Chondrocyte (in vitro differentiated cells): ENCODE measurements at places on chromosomes 2 and 18. TPM values are rescaled to one million over a fixed set of nuclear protein-coding genes. Genes with fewer than 3 reads are reported as not detected.

MAP3K19 gene
- total RNA-seq = not detected in 3 replicates

GRCh38 chr18:26992926-26993325 is 127.4 kb upstream of the AQP4 start:
- no peak overlapping the region for H3K4me3 ChIP-seq
- DNase-seq = no peak
- peaks cover 2% of the 10 kb centered on the region for H3K36me3 ChIP-seq
- peaks cover 4% of the 10 kb centered on the region for H3K27me3 ChIP-seq
- peaks cover 4% of the 10 kb centered on the region for H3K4me1 ChIP-seq

VWC2L gene
- total RNA-seq = not detected in 3 replicates

DNA sequence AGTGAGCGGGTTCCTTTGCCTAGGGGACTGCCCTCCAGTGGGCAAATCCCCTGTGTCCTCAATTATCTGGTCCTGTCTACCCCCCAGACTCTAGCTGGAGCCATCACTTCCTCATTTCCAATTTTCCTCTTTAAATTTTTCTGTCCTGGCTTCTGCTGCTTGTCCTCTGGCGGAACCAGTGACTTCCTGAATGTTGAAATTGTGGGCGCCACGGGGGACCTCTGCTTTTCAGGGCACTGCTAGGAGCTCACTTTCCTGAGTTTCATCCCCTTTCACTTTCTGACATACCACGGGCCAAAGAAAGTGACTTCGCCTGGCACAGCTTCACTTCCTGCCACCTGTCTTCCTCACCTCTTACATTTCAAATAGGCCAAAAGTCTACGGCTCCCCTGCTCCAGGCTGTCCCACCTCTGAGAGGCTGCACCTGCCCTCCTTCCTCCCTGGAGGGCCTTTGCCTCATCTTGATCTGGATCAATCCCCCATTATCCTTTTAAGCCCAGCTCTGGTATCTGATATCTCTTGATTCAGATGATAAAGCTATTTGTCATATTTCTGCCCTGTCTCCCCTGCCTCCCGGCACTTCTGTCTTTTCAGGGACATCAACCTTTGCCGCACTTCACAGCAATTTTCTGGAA is 1.4 kb upstream of the MARCO start:
- H3K4me1 ChIP-seq = no peaks in the 10 kb centered on the region
- H3K27ac ChIP-seq = no peak overlapping the region
- no peaks in the 10 kb centered on the region for H3K36me3 ChIP-seq

DNA sequence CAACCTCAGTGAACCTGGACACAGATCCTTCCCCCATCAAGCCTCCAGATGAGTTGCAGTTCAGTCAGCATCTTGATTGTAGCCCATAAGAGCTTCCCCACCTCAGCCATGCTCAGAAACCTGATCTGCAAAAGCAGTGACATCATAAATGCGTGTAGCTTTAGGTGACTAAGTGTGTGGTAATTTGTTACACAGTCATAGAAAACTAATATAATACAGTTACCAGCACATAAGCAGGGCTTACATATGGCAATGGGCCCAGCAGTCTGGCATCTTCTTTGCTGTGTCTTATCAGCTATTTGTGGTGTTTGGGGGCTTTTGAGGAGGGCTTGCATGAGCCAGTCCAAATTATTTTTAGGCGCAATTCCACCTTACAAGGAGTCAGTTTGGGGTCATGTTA is 807.0 kb downstream of the SLC4A3 start:
- no peak for DNase-seq
- no peak overlapping the region for H3K4me3 ChIP-seq
- H3K36me3 ChIP-seq = no peaks in the 10 kb centered on the region
- H3K27ac ChIP-seq = no peak overlapping the region
- no peaks in the 10 kb centered on the region for H3K4me1 ChIP-seq

KLHL30 gene
- 12.2 to 25.6 TPM (median 24.4 TPM) in 3 replicates for total RNA-seq

GRCh38 chr2:112340475-112341267 is 65.3 kb downstream of the ZC3H6 start:
- no peak for DNase-seq
- no peaks in the 10 kb centered on the region for H3K36me3 ChIP-seq
- no peaks in the 10 kb centered on the region for H3K27me3 ChIP-seq
- no peak overlapping the region for H3K4me3 ChIP-seq
- H3K4me1 ChIP-seq = no peaks in the 10 kb centered on the region
- H3K27ac ChIP-seq = no peak overlapping the region

GRCh38 chr2:130896813-130897212 is 60.1 kb downstream of the ARHGEF4 start:
- H3K4me3 ChIP-seq = no peak overlapping the region
- no peak overlapping the region for H3K27ac ChIP-seq
- H3K36me3 ChIP-seq = no peaks in the 10 kb centered on the region
- H3K27me3 ChIP-seq = peaks cover 29% of the 10 kb centered on the region
- no peaks in the 10 kb centered on the region for H3K4me1 ChIP-seq

SULT1C2 gene
- 0.27 to 0.29 TPM (median 0.28 TPM) in 3 replicates for total RNA-seq

- no peak overlapping the region for H3K27ac ChIP-seq
- no peaks in the 10 kb centered on the region for H3K36me3 ChIP-seq
- no peak overlapping the region for H3K4me3 ChIP-seq
Measured at GRCh38 chr2:20523073-20523798, 76.4 kb downstream of the RHOB start.

DNA sequence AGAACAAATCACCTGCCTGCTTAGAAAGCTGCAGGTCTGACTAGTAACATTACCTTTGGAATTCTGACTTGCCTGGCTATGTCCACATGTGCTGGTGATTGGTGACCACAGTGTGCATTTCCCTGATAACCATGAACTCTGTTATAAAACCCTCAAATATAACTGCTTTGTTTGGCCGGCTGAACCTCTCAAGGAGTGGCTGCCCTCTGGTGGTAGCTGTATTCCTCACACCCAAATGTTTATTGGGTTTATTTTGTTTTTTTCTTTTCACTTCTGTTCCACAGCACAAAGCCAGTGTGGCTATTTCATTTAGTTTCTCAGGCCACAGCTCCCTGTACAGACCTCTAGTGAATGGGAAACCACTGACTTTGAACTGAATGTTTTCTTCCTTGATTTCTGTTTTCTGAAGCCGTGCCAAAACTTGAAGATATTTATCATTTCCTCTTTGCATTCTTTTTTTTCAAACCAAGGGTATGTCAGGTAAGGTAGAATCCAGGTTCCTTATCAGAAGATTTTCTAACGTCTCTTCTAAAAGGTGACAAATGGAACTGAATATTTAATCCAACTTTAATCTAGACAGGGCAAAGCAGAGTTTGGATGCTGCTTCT is 549.0 kb upstream of the VRK2 start:
- H3K4me1 ChIP-seq = no peaks in the 10 kb centered on the region
- H3K4me3 ChIP-seq = no peak overlapping the region
- no peak overlapping the region for H3K27ac ChIP-seq
- no peaks in the 10 kb centered on the region for H3K36me3 ChIP-seq
- peaks cover 28% of the 10 kb centered on the region for H3K27me3 ChIP-seq
- DNase-seq = no peak

FSHR gene
- total RNA-seq = not detected in 3 replicates

SKOR2 gene
- not detected in 3 replicates for total RNA-seq

MSTN gene
- 0.44 to 0.99 TPM (median 0.45 TPM) in 3 replicates for total RNA-seq

CIB4 gene
- not detected in 3 replicates for total RNA-seq

GRCh38 chr2:66389651-66390131 is 45.2 kb upstream of the MEIS1 start:
- peaks cover 2% of the 10 kb centered on the region for H3K36me3 ChIP-seq
- peaks cover 3% of the 10 kb centered on the region for H3K27me3 ChIP-seq
- DNase-seq = no peak
- no peak overlapping the region for H3K27ac ChIP-seq
- no peaks in the 10 kb centered on the region for H3K4me1 ChIP-seq

SPC25 gene
- 2.8 to 5.2 TPM (median 4.1 TPM) in 3 replicates for total RNA-seq

HMSD gene
- total RNA-seq = not detected in 3 replicates

- H3K27ac ChIP-seq = no peak overlapping the region
- no peaks in the 10 kb centered on the region for H3K36me3 ChIP-seq
- DNase-seq = no peak
- H3K4me1 ChIP-seq = peaks cover 1% of the 10 kb centered on the region
- peaks cover 10% of the 10 kb centered on the region for H3K27me3 ChIP-seq
Measured at GRCh38 chr2:11962707-11963328, 216.4 kb downstream of the LPIN1 start.

- H3K27ac ChIP-seq = no peak overlapping the region
- peaks cover 21% of the 10 kb centered on the region for H3K27me3 ChIP-seq
- H3K4me3 ChIP-seq = no peak overlapping the region
- no peaks in the 10 kb centered on the region for H3K4me1 ChIP-seq
Measured at GRCh38 chr2:70753031-70753430, 15.0 kb downstream of the ADD2 start.

- no peaks in the 10 kb centered on the region for H3K27me3 ChIP-seq
- no peaks in the 10 kb centered on the region for H3K36me3 ChIP-seq
- peaks cover 19% of the 10 kb centered on the region for H3K4me1 ChIP-seq
- no peak for DNase-seq
Measured at GRCh38 chr2:12504443-12504842, 212.3 kb upstream of the TRIB2 start.

DNA sequence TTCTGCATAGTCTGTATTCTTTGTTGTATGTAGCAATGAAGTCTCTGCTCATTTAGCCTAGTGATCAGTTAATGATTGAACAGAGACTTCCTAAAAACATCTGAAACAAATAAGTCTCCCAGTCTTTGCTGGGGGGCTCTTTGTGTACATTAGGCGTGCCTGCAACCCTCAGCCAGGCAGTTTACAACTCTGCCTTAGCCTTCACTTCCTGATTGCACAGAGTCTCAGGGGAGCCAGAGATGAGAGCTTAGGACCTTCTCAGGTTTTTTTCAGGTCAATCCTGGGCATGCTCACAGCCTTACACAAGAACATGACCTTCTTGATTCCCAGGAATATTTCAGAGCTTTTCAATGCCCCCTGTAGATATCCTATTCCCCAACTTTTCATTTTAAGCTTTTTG is 44.0 kb upstream of the BIN1 start:
- no peak overlapping the region for H3K27ac ChIP-seq
- peaks cover 68% of the 10 kb centered on the region for H3K4me1 ChIP-seq
- H3K27me3 ChIP-seq = no peaks in the 10 kb centered on the region
- DNase-seq = no peak
- H3K4me3 ChIP-seq = no peak overlapping the region

- H3K4me1 ChIP-seq = peaks cover 5% of the 10 kb centered on the region
- no peak overlapping the region for H3K27ac ChIP-seq
- no peaks in the 10 kb centered on the region for H3K36me3 ChIP-seq
- no peak overlapping the region for H3K4me3 ChIP-seq
- DNase-seq = no peak
Measured at GRCh38 chr2:77513191-77513590, 9.0 kb downstream of the LRRTM4 start.

- peaks cover 7% of the 10 kb centered on the region for H3K4me1 ChIP-seq
- H3K36me3 ChIP-seq = no peaks in the 10 kb centered on the region
- DNase-seq = no peak
Measured at GRCh38 chr2:49972699-49973098, 818.4 kb upstream of the FSHR start.

FER1L5 gene
- total RNA-seq = not detected in 3 replicates

- H3K4me1 ChIP-seq = peaks cover 14% of the 10 kb centered on the region
- no peak overlapping the region for H3K27ac ChIP-seq
- no peak for DNase-seq
- no peak overlapping the region for H3K4me3 ChIP-seq
- no peaks in the 10 kb centered on the region for H3K27me3 ChIP-seq
- no peaks in the 10 kb centered on the region for H3K36me3 ChIP-seq
Measured at GRCh38 chr18:31592506-31593157, 955 bp downstream of the TTR start.

GRCh38 chr18:40159141-40160017 is 1795.7 kb upstream of the PIK3C3 start:
- H3K4me1 ChIP-seq = peaks cover 4% of the 10 kb centered on the region
- DNase-seq = no peak
- no peaks in the 10 kb centered on the region for H3K36me3 ChIP-seq
- no peak overlapping the region for H3K27ac ChIP-seq
- H3K27me3 ChIP-seq = no peaks in the 10 kb centered on the region
- H3K4me3 ChIP-seq = no peak overlapping the region

DNA sequence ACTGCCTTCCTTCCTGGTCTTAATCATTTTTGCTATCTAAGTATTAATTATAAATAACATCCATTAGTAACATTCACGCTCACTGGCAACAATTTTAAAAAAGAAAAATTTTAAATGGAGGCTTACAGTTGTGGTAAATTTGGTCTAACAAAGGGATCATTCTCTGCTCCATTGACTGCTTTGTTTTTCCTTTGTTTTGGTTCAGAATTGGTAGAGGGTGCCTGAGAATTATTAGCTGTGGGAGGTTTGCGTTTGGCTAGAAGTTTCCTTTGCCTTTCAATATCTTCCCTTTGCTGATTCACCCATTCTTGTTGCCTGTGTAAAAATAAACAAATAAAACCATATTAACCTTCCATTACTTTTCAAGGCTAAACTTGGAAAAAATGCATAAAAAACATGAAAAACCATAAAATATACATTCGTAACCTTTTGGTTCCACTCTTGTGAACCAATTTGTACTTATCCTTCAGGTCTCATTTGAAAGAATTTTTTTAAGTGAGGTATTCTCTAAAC is 114.6 kb downstream of the TLK1 start:
- DNase-seq = no peak
- peaks cover 34% of the 10 kb centered on the region for H3K36me3 ChIP-seq
- H3K27me3 ChIP-seq = no peaks in the 10 kb centered on the region
- H3K4me3 ChIP-seq = no peak overlapping the region

DNA sequence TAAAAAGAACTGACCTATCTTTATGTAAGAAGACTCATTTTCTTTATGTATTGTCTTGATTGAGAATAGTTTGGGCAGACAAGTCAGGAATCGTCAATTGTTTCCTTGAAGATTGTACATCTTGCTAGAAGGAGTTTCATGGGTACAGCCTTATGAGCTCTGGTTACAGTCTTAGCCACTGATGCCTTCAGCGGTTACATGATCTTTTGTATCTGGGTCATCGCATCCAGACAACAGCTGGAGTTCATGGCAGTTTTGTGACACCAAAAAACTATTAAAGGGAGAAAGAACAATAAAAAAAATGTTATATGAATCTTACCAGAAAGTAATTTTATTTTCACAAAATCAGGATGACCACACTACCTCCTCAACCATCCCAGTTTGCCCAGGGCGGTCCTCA is 520.5 kb upstream of the CDH7 start:
- H3K4me1 ChIP-seq = no peaks in the 10 kb centered on the region
- no peak overlapping the region for H3K27ac ChIP-seq
- no peak overlapping the region for H3K4me3 ChIP-seq
- DNase-seq = no peak

DNA sequence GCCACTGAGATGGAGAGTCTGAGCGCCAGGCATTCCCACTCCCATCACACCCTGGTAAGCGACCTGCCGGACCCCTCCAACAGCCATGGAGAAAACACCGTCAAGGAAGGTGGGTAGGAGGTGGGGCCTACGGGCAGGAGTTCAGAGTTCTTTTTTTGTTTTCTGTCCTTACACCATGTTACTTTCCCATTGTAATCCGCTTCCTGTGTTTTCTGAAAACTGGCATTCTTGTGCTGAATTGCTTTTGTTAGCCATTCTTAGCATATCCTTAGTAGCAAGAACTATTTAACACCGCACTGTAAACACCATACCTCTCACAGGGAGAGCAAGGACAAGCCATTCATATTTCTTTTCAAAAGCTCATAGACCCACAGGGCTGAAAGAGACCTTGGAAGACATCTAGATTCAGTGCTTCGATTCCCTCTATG is 46.2 kb downstream of the UNC80 start:
- no peak overlapping the region for H3K27ac ChIP-seq
- H3K4me3 ChIP-seq = no peak overlapping the region
- no peaks in the 10 kb centered on the region for H3K4me1 ChIP-seq
- no peak for DNase-seq
- H3K27me3 ChIP-seq = peaks cover 20% of the 10 kb centered on the region

SLC19A3 gene
- total RNA-seq = 0.52 to 0.56 TPM in 2 of 3 replicates, not detected in the other
